ENCODE measurements at places on chromosomes 7 and 10. TPM values are rescaled to one million over a fixed set of nuclear protein-coding genes. Genes with fewer than 3 reads are reported as not detected.

GRCh38 chr10:28873540-28873939 lies 196.2 kb downstream of the BAMBI start:
- H3K27me3 ChIP-seq = no peaks in the 10 kb centered on the region
- no peak overlapping the region for H3K4me3 ChIP-seq
- H3K36me3 ChIP-seq = no peaks in the 10 kb centered on the region
- H3K27ac ChIP-seq = no peak overlapping the region
- no peaks in the 10 kb centered on the region for H3K4me1 ChIP-seq

DNA sequence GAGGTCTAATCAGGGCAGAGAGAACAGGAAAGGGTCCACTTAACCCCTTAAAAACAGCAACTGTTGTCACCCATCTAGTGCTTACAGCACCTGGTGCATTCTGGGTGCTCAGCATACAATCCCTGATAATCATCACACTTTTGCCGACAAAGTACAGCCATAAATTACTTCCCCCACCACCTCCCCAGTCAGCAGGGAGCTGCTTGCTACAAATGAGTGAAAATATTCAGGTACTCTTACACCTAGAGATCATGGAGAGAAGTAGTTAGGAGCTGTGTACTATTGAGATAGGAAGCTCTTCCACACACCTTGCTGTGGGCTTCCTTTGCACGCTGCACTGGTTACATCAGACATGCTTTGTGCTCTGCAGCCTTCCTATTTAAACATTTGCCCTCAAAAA lies 723.5 kb upstream of the GALNT17 start:
- no peak overlapping the region for H3K4me3 ChIP-seq
- H3K36me3 ChIP-seq = no peaks in the 10 kb centered on the region
- DNase-seq = no peak
- H3K27me3 ChIP-seq = no peaks in the 10 kb centered on the region
- no peak overlapping the region for H3K27ac ChIP-seq

GRCh38 chr10:86644794-86645445 lies 9.4 kb upstream of the OPN4 start:
- no peaks in the 10 kb centered on the region for H3K36me3 ChIP-seq
- no peaks in the 10 kb centered on the region for H3K27me3 ChIP-seq
- no peak overlapping the region for H3K27ac ChIP-seq
- H3K4me3 ChIP-seq = no peak overlapping the region
- DNase-seq = no peak

GRCh38 chr7:71626206-71626605 lies 494.3 kb downstream of the GALNT17 start:
- H3K36me3 ChIP-seq = no peaks in the 10 kb centered on the region
- H3K27ac ChIP-seq = no peak overlapping the region
- DNase-seq = no peak

- no peaks in the 10 kb centered on the region for H3K27me3 ChIP-seq
- H3K4me1 ChIP-seq = peaks cover 4% of the 10 kb centered on the region
- no peak overlapping the region for H3K4me3 ChIP-seq
- no peaks in the 10 kb centered on the region for H3K36me3 ChIP-seq
- DNase-seq = no peak
These were observed 63.3 kb downstream of the ELFN1 start for GRCh38 chr7:1733206-1733907.

GRCh38 chr10:22043327-22043633 lies 39.8 kb upstream of the DNAJC1 start:
- H3K27ac ChIP-seq = no peak overlapping the region
- H3K27me3 ChIP-seq = no peaks in the 10 kb centered on the region
- H3K4me3 ChIP-seq = no peak overlapping the region
- no peak for DNase-seq
- H3K36me3 ChIP-seq = no peaks in the 10 kb centered on the region

DNA sequence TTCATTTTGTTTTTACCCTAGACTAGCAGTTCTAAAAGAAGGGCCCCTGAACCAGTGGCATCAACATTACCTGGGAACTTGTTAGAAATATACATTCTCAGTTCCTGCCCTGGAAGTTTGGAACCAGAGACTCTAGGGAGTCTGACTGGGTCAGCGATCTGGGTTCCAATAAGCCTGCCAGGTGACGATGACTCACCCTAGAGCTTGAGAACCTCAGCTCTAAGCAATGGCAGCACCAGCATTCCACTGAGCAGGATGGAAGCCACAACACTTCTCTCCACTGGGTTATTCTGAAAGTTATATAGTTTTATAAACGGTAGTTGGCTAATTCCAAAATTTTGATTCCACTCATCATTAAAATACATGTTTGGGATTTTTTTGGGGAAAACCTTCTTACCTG lies 97.0 kb upstream of the AMPH start:
- no peaks in the 10 kb centered on the region for H3K27me3 ChIP-seq
- H3K36me3 ChIP-seq = peaks cover 6% of the 10 kb centered on the region
- no peak for DNase-seq
- no peaks in the 10 kb centered on the region for H3K4me1 ChIP-seq
- no peak overlapping the region for H3K4me3 ChIP-seq
- H3K27ac ChIP-seq = no peak overlapping the region

DNA sequence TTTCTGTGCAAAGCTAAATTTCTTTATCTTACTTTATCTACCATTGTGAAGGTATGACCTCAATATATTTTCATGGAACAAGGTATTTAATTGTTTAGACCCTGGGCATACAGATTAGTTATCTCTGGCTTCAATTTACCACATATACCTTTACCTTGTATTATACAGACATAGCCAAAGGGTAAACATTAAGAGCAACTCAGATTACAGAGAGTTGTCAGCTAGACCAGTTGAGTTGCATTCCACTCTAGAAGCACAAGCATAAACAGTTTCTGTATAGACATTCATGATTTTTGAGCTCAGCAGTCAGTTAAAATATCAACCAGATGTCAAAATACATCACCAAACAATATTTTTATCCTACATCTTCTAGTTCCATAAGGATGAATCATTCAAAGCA lies 857.3 kb upstream of the ZWINT start:
- H3K4me1 ChIP-seq = no peaks in the 10 kb centered on the region
- H3K4me3 ChIP-seq = no peak overlapping the region
- H3K27me3 ChIP-seq = no peaks in the 10 kb centered on the region
- H3K36me3 ChIP-seq = no peaks in the 10 kb centered on the region
- H3K27ac ChIP-seq = no peak overlapping the region

DNA sequence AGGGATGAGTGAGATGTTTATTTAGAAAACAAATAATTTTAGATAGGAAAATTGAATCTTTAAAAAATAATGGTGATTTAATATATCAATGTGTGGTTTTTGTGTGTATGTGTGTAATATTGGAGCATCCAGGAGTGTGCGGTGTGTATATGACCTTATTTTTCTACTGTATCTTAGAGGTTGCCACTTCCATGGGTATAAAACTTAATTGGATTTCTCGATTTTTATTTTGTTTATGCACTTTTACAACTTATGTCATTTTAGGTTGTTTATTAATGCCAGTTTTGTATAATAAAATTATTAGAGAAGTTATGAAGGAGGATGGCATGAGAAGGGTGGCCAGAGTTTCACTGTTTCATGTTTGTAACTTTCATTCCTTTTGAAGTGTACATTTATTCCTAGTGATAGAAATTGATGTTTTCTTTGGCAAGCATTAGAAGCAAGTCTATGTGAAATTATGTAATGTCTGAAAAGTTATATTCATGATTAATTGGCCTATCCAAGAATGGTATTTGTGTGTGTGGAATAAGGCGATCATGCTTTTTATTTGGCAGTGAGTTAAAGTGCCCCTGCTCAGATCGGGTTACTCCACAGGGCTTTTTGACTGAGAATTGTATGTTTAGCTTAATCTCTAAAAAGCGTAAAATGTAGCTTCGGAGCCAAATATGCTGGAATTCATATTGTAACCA lies 110.3 kb downstream of the KAT6B start:
- H3K36me3 ChIP-seq = no peaks in the 10 kb centered on the region
- DNase-seq = no peak

DNA sequence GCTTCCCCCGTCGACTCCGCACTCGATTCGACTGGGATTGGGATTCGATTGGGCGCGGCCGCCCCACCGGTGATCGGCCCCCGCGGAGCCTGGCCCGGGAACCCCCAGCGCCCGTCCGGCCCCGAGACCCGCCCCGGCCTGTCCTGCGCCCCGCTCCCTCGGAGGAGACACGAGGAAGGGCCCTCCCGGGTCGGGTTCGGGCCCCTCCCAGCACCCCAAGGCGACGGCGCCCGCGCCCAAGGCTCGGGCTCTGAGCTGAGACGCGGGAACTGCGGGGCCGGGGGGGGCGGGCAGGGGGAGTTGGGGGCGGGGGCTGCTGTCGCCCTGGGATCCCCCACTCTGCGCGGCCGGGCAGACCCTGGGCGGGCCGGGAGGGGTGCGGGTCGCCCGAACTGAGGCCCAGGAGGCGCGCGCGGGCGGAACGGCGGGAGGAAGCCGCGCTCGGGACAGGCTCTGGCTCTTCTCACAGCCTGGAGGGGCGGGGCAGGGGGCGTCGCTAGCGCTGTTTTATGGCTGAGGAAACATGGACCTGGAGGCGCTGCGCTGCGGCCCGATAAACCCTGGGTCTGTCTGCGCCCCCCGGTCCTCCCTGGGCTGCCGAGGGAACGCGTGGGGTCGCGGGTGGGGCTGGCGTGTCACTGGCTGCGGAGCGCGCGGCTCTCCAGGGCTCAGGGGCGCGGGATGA lies 1.7 kb upstream of the NKX6-2 start:
- DNase-seq = no peak
- no peaks in the 10 kb centered on the region for H3K36me3 ChIP-seq
- H3K27ac ChIP-seq = no peak overlapping the region
- H3K4me1 ChIP-seq = no peaks in the 10 kb centered on the region
- H3K27me3 ChIP-seq = no peaks in the 10 kb centered on the region

- H3K27ac ChIP-seq = no peak overlapping the region
- H3K27me3 ChIP-seq = no peaks in the 10 kb centered on the region
- no peak for DNase-seq
- H3K36me3 ChIP-seq = no peaks in the 10 kb centered on the region
These were observed 13.2 kb downstream of the BAMBI start for GRCh38 chr10:28690545-28690944.

DNA sequence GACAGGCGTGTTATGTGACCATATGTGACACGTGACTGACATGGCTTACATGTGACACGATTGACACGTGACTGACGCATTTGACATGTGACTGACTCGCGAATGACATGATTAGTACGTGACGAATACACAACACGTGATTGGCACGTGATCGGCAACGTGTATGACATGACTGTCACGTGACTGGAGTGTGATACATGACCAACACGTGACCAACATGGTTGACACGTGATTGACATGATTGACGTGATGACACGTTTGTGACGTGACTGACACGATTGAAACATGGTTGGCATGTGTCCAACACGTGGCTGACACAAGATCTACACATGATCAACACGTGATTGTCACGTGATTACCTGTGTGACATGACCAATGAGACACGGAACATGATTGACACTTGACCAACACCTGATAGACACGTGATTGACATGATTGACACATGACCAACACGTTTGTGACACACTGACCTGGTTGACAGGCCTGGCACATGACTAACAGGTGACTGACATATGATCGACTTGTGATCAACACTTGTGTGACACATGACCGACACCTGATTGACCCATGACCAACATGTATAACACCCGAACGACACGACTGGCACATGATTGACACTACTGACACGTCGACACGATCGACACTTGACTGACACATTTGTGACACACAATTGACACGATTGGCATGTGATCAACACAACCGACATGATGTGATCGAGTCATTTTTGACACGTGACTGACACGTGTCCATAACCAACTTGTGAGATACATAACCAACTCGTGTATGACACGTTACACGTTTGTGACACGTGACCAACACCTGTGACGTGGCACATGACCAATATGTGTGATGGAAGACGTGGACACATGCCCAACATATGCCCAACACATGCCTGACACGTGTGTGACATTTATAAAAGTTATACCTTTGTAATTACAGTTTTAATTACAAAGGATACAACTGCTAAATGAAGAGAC lies 21.1 kb downstream of the CRPPA start:
- no peak for DNase-seq
- H3K4me3 ChIP-seq = no peak overlapping the region
- H3K36me3 ChIP-seq = no peaks in the 10 kb centered on the region
- H3K27me3 ChIP-seq = no peaks in the 10 kb centered on the region
- no peaks in the 10 kb centered on the region for H3K4me1 ChIP-seq
- no peak overlapping the region for H3K27ac ChIP-seq

DNA sequence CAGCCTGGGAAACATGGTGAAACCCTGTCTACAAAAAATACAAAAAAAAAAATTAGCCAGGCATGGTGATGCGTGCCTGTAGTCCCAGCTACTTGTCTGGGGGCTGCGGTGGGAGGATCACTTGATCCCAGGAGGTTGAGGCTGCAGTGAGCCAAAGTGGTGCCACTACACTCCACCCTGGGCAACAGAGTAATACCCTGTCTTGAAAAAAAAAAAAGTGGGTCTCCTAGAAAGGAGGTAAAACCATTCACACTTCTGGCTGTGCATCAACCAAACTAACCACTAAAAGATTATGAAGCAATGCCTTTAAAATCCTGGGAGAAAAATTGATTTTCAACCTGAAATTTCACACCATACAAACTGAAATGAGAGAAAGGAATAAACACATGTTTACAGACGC lies 35.4 kb upstream of the C10orf71 start:
- H3K4me1 ChIP-seq = no peaks in the 10 kb centered on the region
- no peaks in the 10 kb centered on the region for H3K27me3 ChIP-seq
- DNase-seq = no peak
- no peaks in the 10 kb centered on the region for H3K36me3 ChIP-seq
- H3K4me3 ChIP-seq = no peak overlapping the region

DNA sequence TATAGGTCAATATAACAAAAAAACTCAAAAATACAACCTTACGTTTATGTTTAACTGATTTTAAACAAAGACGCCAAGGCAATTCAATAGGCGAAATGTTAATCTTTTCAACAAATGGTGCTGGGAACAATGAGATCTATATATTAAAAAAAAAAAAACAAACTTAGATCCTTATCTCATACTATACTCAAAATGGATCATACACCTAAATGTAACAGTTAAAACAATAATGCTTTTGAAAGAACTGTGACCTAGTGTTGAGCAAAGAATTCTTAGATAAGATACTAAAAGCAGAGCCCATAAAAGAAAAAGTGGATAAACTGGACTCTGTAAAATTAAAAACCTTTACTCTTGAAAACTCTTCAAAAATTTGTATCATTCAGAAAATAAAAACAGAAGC lies 8.6 kb downstream of the TMEM168 start:
- no peaks in the 10 kb centered on the region for H3K36me3 ChIP-seq
- no peak overlapping the region for H3K27ac ChIP-seq
- no peaks in the 10 kb centered on the region for H3K27me3 ChIP-seq
- no peak for DNase-seq
- no peak overlapping the region for H3K4me3 ChIP-seq
- no peaks in the 10 kb centered on the region for H3K4me1 ChIP-seq

- peaks cover 96% of the 10 kb centered on the region for H3K4me1 ChIP-seq
- no peak overlapping the region for H3K27ac ChIP-seq
- no peak overlapping the region for H3K4me3 ChIP-seq
- no peak for DNase-seq
- no peaks in the 10 kb centered on the region for H3K36me3 ChIP-seq
- no peaks in the 10 kb centered on the region for H3K27me3 ChIP-seq
These were observed 126.0 kb downstream of the NRBF2 start for GRCh38 chr10:63258920-63259678.

The PNLIPRP3 gene
- not detected for total RNA-seq

The FAM237B gene
- not detected for total RNA-seq

The SLC13A1 gene
- total RNA-seq = not detected

The PGAM2 gene
- total RNA-seq = 1.1 TPM

The TMEM176A gene
- 2.6 TPM for total RNA-seq

The YWHAG gene
- total RNA-seq = 54.3 TPM

The TMEM26 gene
- not detected for total RNA-seq
